Hepatocyte (in vitro differentiated cells): ENCODE measurements at places on chromosomes 6 and 20. TPM values are rescaled to one million over a fixed set of nuclear protein-coding genes. Genes with fewer than 3 reads are reported as not detected.

PDE7B gene
- total RNA-seq: 7.2 and 9.2 TPM in 2 replicates

GRCh38 chr6:116205281-116205680 is 48.6 kb downstream of the TSPYL4 start:
- H3K36me3 ChIP-seq: no peaks in the 10 kb centered on the region
- no peaks in the 10 kb centered on the region for H3K27me3 ChIP-seq
- no peak for DNase-seq
- H3K4me3 ChIP-seq: no peak overlapping the region
- H3K27ac ChIP-seq: peak overlapping the region; percentile 13
- H3K4me1 ChIP-seq: no peaks in the 10 kb centered on the region

DNA sequence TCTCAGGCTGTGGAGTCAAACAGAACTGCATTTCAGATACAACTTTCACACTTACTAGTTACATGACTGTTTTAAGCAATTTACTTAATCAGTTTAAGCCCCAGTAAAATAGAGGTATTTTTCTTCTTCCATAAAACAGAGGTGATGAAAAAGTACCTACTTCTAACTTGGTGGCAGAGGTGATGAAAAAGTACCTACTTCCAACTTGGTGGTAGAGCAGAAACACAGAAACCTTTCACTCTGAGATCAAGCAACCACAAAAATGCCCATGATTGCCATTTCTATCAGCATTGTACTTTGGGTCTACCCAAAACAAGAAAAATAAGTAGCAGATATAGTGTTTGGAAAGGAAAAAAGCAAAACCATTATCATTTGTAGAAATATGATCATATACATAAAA is 148.7 kb downstream of the OPRM1 start:
- no peak overlapping the region for H3K4me3 ChIP-seq
- no peak for DNase-seq
- no peak overlapping the region for H3K27ac ChIP-seq
- no peaks in the 10 kb centered on the region for H3K36me3 ChIP-seq
- no peaks in the 10 kb centered on the region for H3K4me1 ChIP-seq

HLA-DPA1 gene
- 2.6 and 5.3 TPM in 2 replicates for total RNA-seq

- H3K36me3 ChIP-seq: no peaks in the 10 kb centered on the region
- no peaks in the 10 kb centered on the region for H3K27me3 ChIP-seq
- no peak overlapping the region for H3K4me3 ChIP-seq
- DNase-seq: no peak
Measured at GRCh38 chr6:73511796-73512195, 9.0 kb downstream of the EEF1A1 start.

SYCP2 gene
- total RNA-seq: 1.5 and 1.7 TPM in 2 replicates

DNA sequence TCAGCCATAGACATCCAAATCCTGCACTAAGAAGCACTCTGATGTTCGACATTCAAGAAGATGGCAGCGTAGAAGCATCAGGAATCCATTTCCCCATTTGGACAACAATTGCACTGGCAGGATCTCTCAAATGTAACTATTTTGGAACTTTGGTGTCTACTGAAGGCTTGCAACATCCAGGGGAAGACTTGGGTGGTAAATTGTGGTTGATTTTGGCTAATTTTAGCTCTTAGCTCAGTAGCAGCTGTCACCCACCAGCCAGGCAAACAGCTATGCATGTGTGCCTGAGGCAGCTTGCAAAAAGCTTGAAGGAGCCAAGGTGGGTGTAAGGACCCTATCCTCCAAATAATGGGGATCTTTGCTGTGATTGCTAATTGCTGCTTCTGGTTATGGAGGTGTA is 35.1 kb upstream of the PPP1R3G start:
- no peaks in the 10 kb centered on the region for H3K27me3 ChIP-seq
- H3K36me3 ChIP-seq: no peaks in the 10 kb centered on the region
- no peak overlapping the region for H3K4me3 ChIP-seq
- DNase-seq: no peak
- H3K4me1 ChIP-seq: peaks cover 18% of the 10 kb centered on the region
- no peak overlapping the region for H3K27ac ChIP-seq

GRIK2 gene
- total RNA-seq: 5.1 and 6.2 TPM in 2 replicates

GRCh38 chr6:106077170-106077569 is 9.0 kb upstream of the PRDM1 start:
- DNase-seq: no peak
- H3K27ac ChIP-seq: no peak overlapping the region
- H3K4me3 ChIP-seq: no peak overlapping the region

GRCh38 chr20:37896932-37897548 is 5.9 kb upstream of the VSTM2L start:
- H3K27me3 ChIP-seq: peaks cover 21% of the 10 kb centered on the region
- no peak for DNase-seq
- H3K27ac ChIP-seq: no peak overlapping the region
- H3K4me1 ChIP-seq: no peaks in the 10 kb centered on the region
- no peaks in the 10 kb centered on the region for H3K36me3 ChIP-seq

GRCh38 chr6:15839969-15840541 is 177.2 kb upstream of the DTNBP1 start:
- DNase-seq: no peak
- H3K27me3 ChIP-seq: no peaks in the 10 kb centered on the region
- no peaks in the 10 kb centered on the region for H3K36me3 ChIP-seq
- H3K4me3 ChIP-seq: no peak overlapping the region
- H3K27ac ChIP-seq: no peak overlapping the region

DNA sequence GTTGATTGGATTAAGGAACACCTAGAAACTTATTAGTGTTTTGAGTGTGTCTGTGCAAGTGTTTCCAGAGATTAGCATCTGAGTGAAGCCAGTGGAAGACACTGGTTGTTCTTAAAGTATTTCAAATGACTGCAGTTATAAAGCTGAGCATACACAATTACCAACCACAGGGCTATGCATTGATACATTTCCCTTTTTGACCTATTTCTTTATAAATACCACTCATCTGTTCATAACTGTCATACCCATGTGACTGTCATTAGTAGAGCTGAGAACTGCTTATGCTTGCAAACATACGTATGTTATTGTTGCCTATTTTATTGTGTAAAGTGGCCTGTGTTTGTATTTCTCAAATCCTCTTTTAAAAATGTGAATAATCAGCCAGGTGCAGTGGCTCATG is 15.3 kb upstream of the ZC3H12D start:
- H3K36me3 ChIP-seq: no peaks in the 10 kb centered on the region
- H3K27ac ChIP-seq: no peak overlapping the region
- H3K27me3 ChIP-seq: no peaks in the 10 kb centered on the region
- no peaks in the 10 kb centered on the region for H3K4me1 ChIP-seq

DNA sequence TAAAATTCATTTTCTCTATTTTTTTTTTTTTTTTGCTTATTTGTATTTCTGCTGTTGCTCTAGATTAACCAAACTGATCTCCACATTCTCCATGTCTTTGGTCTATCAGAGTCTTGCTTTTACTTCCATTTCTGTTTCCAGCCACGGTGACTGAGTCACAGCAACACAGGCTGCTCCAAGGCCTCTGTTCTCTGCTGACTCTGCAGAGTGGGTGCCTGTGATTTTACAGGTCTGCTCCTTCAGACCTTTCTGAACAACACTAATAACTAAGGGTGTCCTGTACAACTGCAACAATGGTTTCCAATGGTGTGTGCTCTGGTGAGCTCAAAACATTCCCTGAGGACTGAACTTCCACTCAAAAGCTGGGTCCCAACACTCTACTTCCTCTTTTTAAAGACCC is 102.3 kb upstream of the BMP2 start:
- DNase-seq: no peak
- peaks cover 41% of the 10 kb centered on the region for H3K4me1 ChIP-seq
- H3K4me3 ChIP-seq: no peak overlapping the region
- H3K36me3 ChIP-seq: no peaks in the 10 kb centered on the region

PLCG1 gene
- total RNA-seq: 48.5 and 73.2 TPM in 2 replicates

- no peaks in the 10 kb centered on the region for H3K4me1 ChIP-seq
- no peak for DNase-seq
- H3K27ac ChIP-seq: no peak overlapping the region
- H3K36me3 ChIP-seq: no peaks in the 10 kb centered on the region
- H3K4me3 ChIP-seq: no peak overlapping the region
- no peaks in the 10 kb centered on the region for H3K27me3 ChIP-seq
Measured at GRCh38 chr6:141307309-141307998, 825.3 kb upstream of the GJE1 start.

- no peaks in the 10 kb centered on the region for H3K4me1 ChIP-seq
- no peaks in the 10 kb centered on the region for H3K36me3 ChIP-seq
- H3K27ac ChIP-seq: no peak overlapping the region
- no peak overlapping the region for H3K4me3 ChIP-seq
Measured at GRCh38 chr20:62734881-62735280, 26.2 kb downstream of the NTSR1 start.

GRCh38 chr20:40414843-40415615 is 274.0 kb downstream of the MAFB start:
- no peaks in the 10 kb centered on the region for H3K36me3 ChIP-seq
- no peaks in the 10 kb centered on the region for H3K4me1 ChIP-seq
- no peak overlapping the region for H3K4me3 ChIP-seq
- DNase-seq: no peak
- H3K27me3 ChIP-seq: no peaks in the 10 kb centered on the region
- H3K27ac ChIP-seq: no peak overlapping the region

- no peaks in the 10 kb centered on the region for H3K27me3 ChIP-seq
- H3K36me3 ChIP-seq: no peaks in the 10 kb centered on the region
- H3K4me1 ChIP-seq: peaks cover 11% of the 10 kb centered on the region
- H3K27ac ChIP-seq: no peak overlapping the region
- DNase-seq: peak; percentile 42
Measured at GRCh38 chr20:24507182-24507853, 37.9 kb downstream of the SYNDIG1 start.

- H3K27me3 ChIP-seq: no peaks in the 10 kb centered on the region
- peak; percentile 66 for DNase-seq
- H3K4me3 ChIP-seq: no peak overlapping the region
Measured at GRCh38 chr6:90098001-90098531, 198.6 kb downstream of the BACH2 start.

- H3K27me3 ChIP-seq: no peaks in the 10 kb centered on the region
- no peaks in the 10 kb centered on the region for H3K4me1 ChIP-seq
- DNase-seq: no peak
- no peaks in the 10 kb centered on the region for H3K36me3 ChIP-seq
Measured at GRCh38 chr6:1123386-1124375, 188.2 kb upstream of the FOXQ1 start.

KCNK15 gene
- 0.92 and 1.7 TPM in 2 replicates for total RNA-seq

DNA sequence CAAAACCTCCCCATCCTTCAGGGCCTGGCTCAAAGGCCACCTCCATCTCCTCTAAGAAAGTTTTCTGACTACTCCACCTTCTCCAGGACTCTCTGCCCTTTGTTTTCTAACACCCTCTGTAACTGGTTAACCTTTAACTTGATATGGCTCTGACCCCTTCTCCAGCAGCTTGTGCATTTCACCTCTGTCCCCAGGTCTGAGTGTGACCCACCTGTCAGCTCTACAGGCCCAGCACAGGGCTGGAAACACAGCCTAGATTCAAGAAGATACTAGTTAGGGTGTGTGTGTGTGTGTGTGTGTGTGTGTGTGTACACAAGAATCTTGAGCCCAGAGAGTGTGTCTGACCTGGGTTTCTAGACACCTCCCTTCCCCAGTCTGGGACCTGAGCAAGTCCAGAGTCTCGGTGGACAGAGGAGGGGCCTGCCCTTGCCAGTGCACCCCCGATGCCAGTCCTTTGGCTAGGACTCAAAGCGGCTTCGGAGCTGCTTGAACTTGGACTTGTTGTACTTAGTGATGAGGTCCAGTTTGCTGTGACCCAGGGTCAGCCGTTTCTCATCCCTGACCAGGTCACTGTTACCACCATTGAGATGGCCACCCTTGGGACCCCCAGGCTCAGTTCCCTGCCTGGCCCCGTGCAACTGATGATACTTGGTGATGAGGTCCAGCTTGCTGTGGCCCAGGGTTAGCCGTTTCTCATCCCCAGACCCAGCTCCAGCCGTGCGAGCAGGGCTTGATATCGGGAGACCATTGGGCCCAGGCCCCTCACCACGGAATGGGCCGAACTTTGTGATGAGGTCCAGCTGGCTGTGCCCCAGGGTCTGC is 1.7 kb upstream of the EIF6 start:
- H3K27ac ChIP-seq: peak overlapping the region; percentile 97
- no peak overlapping the region for H3K4me3 ChIP-seq
- peak; percentile 54 for DNase-seq
- H3K36me3 ChIP-seq: no peaks in the 10 kb centered on the region
- peaks cover 22% of the 10 kb centered on the region for H3K4me1 ChIP-seq

KIAA0408 gene
- 6.4 and 7.4 TPM in 2 replicates for total RNA-seq

PSORS1C2 gene
- total RNA-seq: not detected in 2 replicates

GRCh38 chr6:146984251-146984924 is 219.8 kb upstream of the STXBP5 start:
- H3K27ac ChIP-seq: no peak overlapping the region
- peaks cover 8% of the 10 kb centered on the region for H3K4me1 ChIP-seq
- no peaks in the 10 kb centered on the region for H3K27me3 ChIP-seq
- no peak for DNase-seq

ROS1 gene
- total RNA-seq: 2.2 and 2.7 TPM in 2 replicates

TRIM31 gene
- total RNA-seq: 6.3 and 7.7 TPM in 2 replicates

- H3K36me3 ChIP-seq: no peaks in the 10 kb centered on the region
- no peaks in the 10 kb centered on the region for H3K4me1 ChIP-seq
- no peak for DNase-seq
- H3K4me3 ChIP-seq: no peak overlapping the region
- H3K27me3 ChIP-seq: no peaks in the 10 kb centered on the region
- H3K27ac ChIP-seq: no peak overlapping the region
Measured at GRCh38 chr6:66307490-66307889, 600.5 kb upstream of the EYS start.

DNA sequence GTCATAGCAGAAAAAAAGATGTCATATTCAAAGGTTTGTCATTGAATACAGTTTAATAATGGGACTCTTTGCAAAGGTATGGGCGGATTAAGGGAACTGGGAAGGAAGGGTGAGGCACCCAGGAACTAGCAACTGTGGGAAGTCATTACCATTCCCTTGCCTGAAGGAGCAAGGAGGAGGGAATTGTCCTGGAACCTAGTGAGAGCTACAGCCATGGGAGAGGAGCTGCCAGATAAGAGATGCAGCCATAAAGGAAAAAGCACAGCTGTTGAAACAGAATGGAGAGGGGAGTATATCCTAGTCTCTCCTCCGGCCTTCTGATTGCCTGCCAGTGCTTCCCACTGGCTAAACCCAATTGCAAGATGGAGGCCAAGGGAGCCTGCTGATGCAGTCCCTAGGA is 250.6 kb downstream of the BCKDHB start:
- H3K4me3 ChIP-seq: no peak overlapping the region
- no peak for DNase-seq
- H3K36me3 ChIP-seq: no peaks in the 10 kb centered on the region
- H3K4me1 ChIP-seq: no peaks in the 10 kb centered on the region

- H3K4me1 ChIP-seq: no peaks in the 10 kb centered on the region
- H3K27ac ChIP-seq: no peak overlapping the region
- H3K27me3 ChIP-seq: no peaks in the 10 kb centered on the region
- H3K36me3 ChIP-seq: no peaks in the 10 kb centered on the region
- DNase-seq: no peak
Measured at GRCh38 chr6:157555455-157556143, 174.6 kb downstream of the ZDHHC14 start.

ENPP1 gene
- 86.9 and 91.4 TPM in 2 replicates for total RNA-seq
